ENCODE measurements at places on chromosomes 11 and 22.

DNA sequence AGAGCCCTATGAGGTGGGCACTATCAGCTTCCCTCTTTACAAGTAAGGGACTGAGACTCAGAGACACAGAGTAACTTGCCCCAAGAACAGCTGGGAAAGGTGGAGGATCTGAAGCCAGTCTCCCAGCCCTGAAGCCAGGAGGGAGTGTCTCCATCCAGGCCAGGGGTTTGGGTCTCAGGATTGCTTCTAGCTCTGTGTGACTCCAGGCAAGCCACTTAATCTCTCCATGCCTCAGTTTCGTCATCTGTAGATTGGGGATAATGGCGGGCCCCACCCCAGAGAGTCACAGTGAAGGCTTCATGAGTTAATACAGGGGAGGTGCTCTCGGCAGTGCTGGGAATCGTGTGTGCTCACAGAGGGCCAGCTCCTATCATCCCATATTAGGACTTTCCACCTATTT is 10.5 kb downstream of the MAP4K2 start:
- DNase-seq, result no peak

GRCh38 chr11:128670631-128671030 is 23.2 kb upstream of the FLI1 start:
- no peak for DNase-seq

GRCh38 chr11:96167787-96168186 is 175.2 kb downstream of the MAML2 start:
- no peak for DNase-seq

- no peak for DNase-seq
Observed at GRCh38 chr11:82521427-82521826, 212.2 kb downstream of the FAM181B start.

GRCh38 chr22:48688366-48688765 is 1139.3 kb downstream of the BRD1 start:
- DNase-seq, result no peak

DNA sequence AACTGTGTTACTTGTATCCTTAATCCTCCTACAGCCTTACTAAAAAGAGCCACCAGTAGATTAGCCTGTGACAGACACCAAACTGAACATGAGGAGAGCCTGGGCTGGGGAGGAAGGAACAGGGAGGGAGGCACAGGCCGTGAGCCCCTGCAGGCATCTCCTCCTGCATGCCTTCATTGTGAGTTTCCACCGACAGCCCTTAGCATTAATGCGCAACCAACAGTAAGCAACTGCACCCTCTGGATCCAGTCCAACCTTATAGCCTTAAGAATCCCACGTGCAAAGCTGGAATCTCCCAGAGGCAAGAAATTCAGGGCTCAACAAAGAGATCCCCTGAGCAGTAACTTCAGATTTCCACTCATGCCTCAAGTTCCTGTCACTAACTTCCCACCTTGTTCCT is 84.6 kb downstream of the ETS1 start:
- no peak for DNase-seq

GRCh38 chr11:82996966-82997606 is 74.6 kb downstream of the RAB30 start:
- DNase-seq, result no peak

GRCh38 chr22:29206372-29207242 is 911 bp downstream of the EMID1 start:
- DNase-seq, result no peak

DNA sequence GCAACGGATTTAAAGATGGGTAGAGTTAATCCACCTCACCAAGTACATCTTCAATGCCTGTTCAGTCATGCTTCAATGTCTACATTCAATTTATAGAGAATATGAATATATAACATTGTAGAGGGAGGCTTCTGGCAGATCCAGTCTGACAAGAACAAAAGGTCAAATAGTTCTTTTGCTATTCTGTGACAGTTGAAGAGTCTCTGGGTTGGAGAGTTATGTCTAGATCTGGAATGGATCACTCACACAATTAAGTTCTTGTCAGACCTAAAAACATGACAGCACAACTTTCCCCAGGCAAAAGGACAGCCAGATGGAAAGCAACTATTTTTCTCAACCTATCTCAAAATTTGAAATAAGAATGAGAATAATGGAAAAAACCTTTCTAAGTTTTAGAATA is 15.3 kb upstream of the GAB2 start:
- no peak for DNase-seq

GRCh38 chr22:49786976-49787706 is 40.5 kb downstream of the BRD1 start:
- no peak for DNase-seq

DNA sequence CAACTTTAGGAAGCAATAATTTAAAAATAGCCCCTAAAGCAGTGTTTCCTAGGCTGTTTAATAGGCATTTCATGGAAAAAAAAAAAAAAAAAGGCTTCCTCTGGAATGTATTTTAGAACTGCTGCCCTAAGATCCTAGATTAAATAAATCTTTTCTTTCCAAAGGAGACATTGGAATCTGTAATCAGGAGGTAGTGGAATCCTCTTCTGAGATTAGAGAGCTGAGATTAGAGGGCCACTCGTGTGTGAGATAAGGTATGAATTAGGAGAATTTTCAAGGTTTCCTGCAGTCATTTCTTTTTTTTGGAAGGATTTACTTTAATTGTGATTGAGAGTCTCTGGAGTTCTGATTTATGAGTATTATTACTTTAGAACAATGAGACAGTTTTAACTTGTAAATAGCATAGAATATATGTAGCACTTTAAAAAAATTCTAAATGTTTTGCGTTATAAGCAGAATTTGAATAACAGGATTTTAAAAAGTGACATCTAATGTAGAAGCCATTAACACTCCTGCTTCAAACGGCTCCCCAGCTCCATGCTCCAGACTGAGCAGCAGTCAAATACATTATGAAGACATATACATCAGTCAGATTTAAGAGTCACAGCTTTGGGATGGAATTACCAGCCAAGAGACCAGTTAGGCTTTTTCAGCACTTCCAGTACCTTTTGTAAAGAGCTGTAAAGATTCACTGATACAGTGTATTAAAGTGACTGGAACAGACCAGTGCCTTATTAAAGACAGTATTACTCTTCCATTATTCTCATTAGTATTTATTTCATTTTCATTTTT is 5.0 kb downstream of the EED start:
- no peak for DNase-seq

DNA sequence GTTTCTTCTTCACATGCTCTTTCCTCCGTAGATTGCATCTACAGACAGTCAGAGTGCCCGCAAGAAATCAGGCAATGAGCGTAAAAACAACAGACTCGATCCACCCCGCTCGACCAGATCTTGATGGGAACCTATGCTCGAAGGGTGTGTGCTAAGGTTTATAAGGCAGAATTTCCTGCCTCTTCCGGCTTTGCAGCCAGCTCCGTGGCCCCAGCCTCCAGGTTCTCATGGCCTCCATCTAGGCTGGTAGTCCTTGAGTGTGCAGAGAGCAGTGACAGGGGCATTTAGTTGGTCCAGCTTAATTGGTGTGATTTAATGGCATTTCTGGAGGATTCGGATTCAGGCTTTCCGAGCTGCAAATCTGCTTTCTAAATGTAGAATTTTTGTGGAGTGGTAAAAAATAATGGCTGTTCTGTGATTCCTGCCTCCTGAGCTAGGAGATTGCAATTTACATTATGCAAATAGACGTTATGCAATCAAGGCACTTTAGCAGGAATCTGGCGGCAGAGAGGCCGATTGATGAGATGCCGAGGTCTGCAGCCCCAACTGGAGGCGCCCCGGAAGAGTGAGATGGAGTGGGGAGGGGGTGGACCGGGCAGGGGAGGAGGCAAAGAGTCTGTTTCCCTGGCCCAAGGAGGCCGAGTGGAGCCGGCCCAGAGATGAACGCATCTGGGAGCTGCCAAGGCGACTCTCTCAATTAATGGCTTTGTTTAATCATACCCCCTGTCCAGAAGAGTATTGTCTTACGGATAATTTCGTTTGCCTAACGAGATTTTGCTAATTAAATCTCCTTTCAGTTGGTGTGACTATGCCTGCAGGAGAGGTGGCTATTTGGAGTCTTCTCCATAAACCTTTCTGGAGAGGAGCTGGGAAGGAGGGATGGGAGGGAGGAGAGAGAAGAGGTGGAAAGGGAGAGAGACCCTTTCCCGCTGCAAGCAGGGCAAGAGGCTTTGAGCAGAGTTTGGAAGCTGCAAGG is 75.3 kb downstream of the PKNOX2 start:
- no peak for DNase-seq

DNA sequence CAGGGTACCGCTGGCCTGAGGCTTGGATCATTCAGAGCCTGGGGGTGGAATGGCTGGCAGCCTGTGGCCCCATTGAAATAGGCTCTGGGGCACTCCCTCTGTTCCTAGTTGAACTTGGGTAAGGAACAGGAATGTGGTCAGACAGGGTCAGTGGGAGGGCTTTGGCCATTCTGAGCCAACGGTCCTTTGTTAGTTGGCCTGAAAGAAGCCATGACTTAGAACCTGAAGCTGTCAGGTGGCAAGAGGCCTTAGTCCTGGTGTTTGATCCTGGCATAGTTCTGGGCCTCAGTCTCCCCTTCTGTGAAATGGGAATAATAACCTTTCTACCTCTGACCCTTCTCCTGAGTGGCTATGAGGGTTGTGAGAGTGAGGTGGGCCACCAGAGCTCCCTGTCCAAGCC is 8.3 kb downstream of the PGAP2 start:
- DNase-seq, result no peak

- no peak for DNase-seq
Observed at GRCh38 chr22:25511725-25512124, 52.8 kb upstream of the GRK3 start.
